Left colon (tissue), 2 donors: ENCODE measurements at places on chromosomes 6 and 20. TPM values are rescaled to one million over a fixed set of nuclear protein-coding genes. Genes with fewer than 3 reads are reported as not detected.

The KCNB1 gene
- total RNA-seq = 2.0 TPM

GRCh38 chr20:59661153-59661552 lies 56.8 kb downstream of the PHACTR3 start:
- no peak for DNase-seq

DNA sequence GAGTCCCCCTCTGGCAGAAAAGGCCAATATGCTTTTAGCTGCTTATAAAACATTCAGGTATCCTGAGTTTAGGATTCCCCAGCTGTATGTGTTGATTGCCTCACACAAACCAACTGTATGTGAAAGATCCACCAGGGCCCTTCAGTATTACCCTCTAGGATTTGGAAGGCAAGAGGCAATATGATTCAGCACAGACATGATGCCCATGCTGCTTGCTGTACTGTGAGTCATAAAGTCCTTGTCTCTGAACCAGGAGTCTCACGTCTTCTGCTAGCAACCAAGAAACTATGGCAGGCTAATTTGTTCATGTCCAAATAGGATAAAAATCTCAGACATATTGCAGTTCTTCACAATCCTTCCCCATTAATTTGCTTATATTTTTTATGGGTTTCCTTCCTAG lies 789.2 kb upstream of the SLC35B3 start:
- DNase-seq = no peak

DNA sequence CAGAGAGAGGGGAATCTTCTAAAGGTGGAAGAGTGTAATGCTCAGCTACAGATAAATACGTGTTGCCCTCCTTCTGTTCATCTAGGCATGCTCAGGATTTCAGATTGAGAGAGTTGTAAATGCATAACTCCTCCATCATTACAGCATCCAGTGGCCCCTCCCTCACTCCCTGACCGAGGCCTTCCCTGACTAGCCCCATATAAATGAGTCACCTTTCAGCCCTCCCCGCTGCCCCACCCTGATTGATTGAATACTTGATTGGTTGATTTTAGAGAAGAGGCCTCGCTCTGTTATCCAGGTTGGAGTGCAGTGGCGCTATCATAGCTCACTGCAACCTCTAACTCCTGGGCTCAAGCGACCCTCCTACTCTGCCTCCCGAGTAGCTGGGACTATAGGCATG lies 193.7 kb downstream of the EYA2 start:
- peak; percentile 21 for DNase-seq

DNA sequence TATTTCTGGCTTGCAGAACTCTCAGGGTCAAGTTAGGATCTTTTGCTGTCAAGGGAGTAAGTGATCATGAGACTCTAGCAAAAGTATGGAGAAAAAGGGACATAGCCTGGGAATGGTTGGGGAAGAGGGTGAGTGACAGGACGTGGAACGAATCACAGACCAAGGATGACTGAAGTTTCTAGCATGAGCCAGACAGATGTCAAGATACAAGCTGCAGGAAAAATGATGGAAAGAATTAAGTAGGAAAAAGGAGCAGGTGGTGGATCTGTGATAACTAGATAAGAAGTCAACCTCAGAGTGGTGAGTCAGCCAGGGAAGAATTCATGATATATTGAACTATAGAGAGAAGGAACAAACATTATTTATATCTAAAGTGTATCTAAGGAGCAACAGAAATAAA lies 159.8 kb upstream of the SYNDIG1 start:
- DNase-seq = no peak

The AURKA gene
- 21.1 TPM for total RNA-seq

GRCh38 chr20:15422966-15423365 lies 1085.6 kb upstream of the FLRT3 start:
- no peak for DNase-seq

DNA sequence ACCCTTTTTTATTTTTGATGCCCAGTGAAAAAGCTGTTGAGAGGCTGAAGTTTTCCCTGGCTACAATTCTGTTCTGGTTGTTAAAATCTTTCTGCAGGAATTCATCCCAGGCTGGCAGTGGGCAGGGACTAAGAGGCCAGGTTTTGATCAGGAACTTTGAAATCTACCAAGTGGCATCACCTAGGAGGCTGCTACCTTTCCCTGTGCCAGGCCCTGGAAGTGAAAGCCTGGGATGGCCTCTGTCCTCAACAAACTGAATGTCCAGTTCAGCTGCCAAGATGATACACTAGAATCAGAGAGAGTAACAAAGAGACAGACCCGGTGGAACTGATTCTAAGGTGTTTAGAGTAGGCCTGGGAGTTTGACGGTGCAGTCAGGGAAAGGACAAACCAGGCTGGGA lies 596 bp downstream of the IYD start:
- DNase-seq = no peak

- no peak for DNase-seq
These were observed 42.8 kb downstream of the CTCFL start for GRCh38 chr20:57482148-57482547.

DNA sequence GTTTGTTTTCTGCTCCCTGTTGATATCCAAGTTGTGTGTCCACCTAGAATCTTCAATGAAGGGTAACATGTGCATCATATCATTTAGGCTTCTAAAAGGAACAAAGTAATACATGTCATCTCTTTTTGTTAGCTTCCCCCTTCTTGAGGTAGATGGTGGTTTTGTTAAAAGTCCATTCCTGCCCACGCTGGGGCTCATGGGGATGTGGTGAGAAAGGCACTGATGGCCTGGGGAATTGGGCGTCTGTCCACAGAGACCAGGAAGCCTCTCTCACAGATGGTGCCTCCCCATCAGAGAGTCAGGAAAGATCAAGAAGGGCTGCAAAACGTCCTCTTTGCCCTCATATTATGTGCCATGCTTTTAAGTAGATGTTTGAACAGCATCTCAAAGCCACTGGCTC lies 32.5 kb downstream of the GNAS start:
- no peak for DNase-seq

DNA sequence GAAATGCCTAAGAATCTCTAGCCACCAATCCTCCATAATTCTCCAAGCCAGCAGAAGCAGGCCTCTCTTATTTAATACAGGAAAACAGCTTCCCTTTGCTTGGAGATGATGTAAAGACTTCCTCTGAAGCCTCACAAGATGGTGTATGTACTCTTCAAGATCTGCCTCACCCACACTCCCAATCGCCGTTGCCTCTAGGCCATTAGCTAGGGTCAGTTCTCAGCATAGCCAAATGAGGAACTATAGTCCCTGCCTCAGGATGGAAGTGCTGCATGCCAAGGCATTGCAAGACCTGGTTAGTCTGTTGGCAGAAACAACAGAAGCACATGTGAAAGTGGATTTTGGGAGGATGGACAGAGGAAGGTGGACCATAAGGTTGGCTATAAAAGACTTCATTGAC lies 139.1 kb downstream of the SCML4 start:
- no peak for DNase-seq

- DNase-seq = peak; percentile 51
These were observed 702.7 kb downstream of the MAFB start for GRCh38 chr20:39986173-39986904.

The ACSS1 gene
- 43.6 TPM for total RNA-seq

GRCh38 chr20:40753472-40753871 lies 64.4 kb upstream of the MAFB start:
- no peak for DNase-seq

DNA sequence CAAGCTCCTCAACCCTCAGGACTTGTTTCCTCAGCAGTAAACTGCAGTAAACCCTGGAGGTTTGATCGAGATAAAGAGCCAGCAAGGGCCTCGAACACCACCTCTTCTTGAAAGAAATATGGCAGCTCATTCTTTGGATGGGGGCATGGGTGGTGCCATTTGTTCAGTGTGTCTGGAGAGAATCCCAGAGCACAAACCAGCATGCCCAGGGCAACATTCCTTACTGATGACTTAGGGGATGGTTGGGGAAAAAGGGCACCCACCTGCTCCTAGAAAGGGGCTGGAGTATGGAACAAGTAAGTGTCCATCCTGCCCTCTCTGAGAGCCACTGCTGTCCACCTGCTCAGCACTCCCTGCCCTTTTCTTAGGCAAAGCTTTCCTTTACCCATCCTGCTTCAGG lies 31.3 kb upstream of the ZFAND3 start:
- DNase-seq = no peak

- DNase-seq = no peak
These were observed 1357.3 kb upstream of the CITED2 start for GRCh38 chr6:140731741-140732140.

DNA sequence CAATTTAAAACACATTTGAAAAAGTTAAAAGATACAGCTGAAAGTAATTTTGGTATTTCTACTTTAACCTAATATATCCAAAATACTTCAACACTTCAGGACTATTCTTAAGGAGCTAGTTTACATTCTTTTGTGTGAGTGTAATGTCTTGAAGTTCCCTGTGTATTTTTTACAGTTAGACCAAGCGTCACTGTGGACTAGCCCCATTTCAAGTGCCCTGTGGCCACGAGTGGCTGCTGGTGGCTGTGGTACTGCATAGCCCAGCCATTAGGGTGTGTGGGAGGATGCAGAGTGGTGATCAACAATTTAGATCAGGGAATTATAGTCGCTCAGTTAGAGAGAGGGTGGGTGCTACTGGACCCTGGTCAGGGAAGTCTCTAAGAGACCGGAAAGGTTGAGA lies 869 bp upstream of the CST5 start:
- no peak for DNase-seq

DNA sequence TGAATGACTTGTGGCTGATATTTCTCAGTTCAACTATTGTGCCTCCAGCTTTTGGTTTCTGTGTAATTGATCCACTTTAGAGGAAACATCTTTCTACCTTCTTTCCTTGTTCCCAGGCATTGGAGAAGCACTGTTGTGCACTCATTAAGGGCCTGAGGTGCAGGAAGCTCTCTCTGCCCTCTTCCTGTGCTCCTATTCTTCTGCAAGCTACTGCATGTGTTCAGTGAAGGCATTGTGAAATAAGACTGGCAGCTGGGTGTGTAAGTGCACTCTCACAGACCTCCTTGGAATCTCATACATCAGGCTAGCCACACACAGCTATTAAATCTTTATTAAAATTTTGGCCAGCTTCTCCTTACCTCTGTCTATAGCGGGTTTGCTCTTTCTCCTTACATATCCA lies 177.8 kb downstream of the OGFRL1 start:
- no peak for DNase-seq

GRCh38 chr20:32674362-32674789 lies 635 bp upstream of the C20orf203 start:
- peak; percentile 66 for DNase-seq

DNA sequence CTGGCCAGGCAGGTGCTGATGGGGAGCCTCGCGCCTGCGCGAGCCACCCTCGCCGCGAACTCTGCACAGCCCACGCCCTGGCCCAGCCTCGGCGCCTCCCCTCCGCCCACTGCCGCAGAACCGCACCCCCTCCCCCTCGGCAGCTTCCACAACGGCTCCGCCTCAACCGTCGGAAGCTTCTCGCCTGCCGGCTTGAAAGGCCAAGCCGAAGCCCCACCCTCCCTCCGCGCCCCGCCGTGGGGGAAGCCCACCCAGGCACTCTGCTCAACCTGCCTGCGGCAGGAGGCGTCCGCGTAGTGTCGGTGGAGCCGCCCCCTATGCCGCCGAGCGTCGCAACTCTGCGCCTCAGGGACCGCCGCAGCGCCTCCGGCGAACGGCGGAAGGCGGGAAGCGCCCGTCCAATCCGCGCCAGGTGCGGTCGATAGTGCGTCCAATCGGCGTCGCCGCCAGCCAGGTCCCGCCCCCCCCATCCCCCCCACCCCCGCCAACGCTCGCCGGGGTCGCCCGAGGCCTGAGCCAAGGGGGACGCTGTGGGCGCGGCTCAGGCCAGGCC lies at the start of gene SYCP2:
SYCP2 (minus strand) TSS at position 342 of the 553 bp plus-strand sequence. CDS start 11,224 bp downstream, outside the sequence.
- peak; percentile 38 for DNase-seq
